Fibroblast of skin of left quadriceps (primary cell): ENCODE measurements at places on chromosomes 7 and 10.

DNA sequence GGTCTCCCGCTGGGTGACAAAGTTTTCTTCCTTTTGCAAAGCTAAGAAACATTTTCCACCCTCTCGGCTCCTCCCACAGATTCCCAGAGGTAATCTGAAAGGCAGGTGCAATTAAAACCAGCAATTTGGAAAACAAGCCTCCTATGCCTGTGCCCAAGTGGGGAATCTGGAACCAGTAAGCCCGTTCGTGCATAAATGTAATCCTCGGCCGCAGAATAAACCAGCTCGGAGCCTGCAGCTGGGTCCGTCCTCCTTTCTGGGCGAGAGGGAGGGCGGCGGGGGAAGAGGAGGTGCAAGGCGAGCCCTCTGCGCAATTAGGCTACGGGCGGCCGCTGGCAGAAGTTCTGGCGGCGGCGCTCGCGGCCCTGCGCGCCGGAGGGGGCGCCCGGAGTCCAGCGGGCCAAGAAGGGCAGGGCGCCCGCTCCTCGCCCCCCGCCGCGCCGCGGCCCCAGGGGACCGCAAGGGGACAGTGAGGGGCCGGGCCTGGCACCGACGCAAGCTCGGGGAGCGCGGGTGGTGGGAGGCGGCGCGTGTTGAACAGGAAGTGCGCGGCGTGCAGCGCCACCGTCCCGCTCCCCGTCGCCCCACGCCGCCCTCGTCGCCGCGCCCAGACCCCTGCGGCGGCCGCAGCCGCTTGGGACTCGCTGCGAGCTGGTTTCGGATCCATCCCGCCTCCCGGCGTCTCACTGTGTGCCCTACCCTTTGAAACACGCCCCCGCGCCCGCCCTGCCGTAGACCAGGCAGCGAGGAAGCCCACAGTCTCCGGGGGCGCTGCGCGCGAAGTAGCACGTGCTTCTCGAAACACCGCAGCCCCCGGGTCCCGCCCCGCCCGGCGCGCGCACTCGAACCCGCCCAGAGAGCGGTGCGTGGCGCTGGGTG, at the start of gene PRKAG2:
PRKAG2 (minus strand) TSS at position 217 of the 879 bp plus-strand sequence. CDS start 495 bp downstream, outside the sequence.
- no peak for DNase-seq

- DNase-seq, result no peak
Observed at GRCh38 chr7:128858380-128859231, 4.0 kb upstream of the ATP6V1F start.

GRCh38 chr10:45023426-45023825, 22.7 kb downstream of the ZNF22 start:
- DNase-seq, result no peak

DNA sequence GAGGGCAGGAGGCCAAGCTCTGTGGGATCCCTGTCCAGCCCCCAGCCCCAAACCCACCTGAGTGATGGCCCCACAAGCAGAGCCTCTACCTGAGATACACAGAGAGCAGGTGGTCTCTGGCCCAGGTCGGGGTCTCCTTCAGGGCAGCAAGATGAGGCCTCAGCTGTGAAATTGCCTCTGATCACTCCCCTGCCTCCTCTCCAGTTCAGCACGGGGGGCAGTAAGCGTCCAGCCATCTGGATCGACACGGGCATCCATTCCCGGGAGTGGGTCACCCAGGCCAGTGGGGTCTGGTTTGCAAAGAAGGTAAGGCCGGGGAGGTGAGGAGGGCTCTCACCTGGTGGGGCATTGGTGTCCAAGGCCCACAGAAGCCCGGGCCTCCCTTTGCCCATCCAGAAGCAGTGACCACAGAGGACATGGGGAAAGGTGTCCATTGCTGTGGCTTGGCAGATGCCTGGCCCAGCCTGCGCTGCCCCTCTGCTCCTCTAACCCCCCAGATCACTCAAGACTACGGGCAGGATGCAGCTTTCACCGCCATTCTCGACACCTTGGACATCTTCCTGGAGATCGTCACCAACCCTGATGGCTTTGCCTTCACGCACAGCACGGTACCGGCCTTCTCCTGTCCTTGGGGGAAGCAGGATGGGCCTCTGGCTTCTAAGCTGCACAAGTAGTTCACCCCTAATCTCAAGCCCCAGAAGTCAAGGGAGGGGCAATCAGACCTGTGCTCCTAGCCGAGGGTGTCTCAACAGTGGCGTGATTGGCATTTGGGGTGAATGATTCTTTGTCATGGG, 3.1 kb downstream of the CPA1 start:
- no peak for DNase-seq

GRCh38 chr10:99329554-99330346, 594 bp downstream of the CNNM1 start:
- DNase-seq, result no peak

GRCh38 chr7:18103436-18104218, 76.0 kb upstream of the PRPS1L1 start:
- no peak for DNase-seq

DNA sequence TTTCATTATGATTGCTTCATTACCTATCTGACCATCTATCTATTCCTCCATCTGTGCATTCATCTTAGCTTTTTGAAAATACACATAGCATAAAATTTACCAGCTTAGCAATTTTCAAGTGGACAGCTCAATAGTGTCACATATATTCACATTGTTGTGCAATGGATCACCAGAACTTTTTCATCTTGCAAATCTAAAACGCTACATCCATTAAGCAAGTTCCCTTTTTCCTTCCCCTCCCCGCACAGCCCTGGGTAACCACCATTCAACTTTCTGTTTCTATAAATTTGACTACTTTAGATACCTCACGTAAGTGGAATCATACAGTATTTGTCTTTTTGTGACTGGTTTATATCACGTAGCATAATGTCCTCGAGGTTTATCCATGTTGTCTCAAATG, 78.0 kb upstream of the ADRB1 start:
- DNase-seq, result no peak

DNA sequence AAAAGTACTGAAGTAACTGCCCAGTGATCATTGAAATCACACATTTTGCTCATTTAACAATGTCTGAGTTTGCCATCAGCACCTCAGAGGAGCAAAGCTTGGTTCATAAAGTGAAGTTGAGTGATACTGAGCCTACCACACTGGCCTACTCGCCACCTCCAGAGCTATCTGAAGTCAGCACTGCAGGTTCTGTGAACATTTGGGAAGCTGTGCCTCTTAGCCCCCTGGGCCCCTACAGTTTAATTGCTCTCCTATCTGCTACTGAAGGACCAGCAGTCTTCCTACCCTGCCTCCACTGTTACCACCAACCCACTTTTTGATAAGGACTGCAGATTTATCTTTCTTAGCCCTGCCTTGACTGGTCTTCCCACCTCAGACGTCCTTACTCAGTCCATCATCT, 2.0 kb upstream of the SEMA4G start:
- DNase-seq, result no peak

DNA sequence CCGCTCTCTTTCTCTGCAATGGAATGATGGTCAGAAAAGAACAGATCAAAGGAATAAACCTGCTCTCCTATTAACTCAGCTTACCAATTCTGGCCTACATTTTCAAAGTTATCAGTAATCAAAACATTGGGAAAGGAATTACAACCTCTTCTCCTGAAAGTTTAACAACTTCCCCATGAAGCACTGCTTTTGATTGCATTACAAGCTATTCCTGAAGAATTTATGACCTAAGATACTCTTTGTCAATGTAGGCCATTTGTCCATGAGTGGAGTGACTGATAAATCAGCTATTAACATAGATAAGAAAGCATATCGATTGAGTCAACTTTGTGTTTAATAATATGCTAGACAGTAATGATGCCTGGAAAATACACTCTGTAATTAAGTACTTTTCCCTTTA, 271.7 kb upstream of the C7orf33 start:
- DNase-seq, result no peak
